GM23248 (cell line): ENCODE measurements at places on chromosomes 16 and 17. TPM values are rescaled to one million over a fixed set of nuclear protein-coding genes. Genes with fewer than 3 reads are reported as not detected.

The TSNAXIP1 gene
- 0.65 and 2.4 TPM in 2 replicates for total RNA-seq

The SHPK gene
- 5.8 and 7.0 TPM in 2 replicates for total RNA-seq

The KRT26 gene
- total RNA-seq: not detected in 2 replicates

The SECTM1 gene
- 1.4 and 3.0 TPM in 2 replicates for total RNA-seq

The GLIS2 gene
- total RNA-seq: 2.9 and 3.2 TPM in 2 replicates

The RASD1 gene
- 0.89 and 2.2 TPM in 2 replicates for total RNA-seq

The PPP1R1B gene
- total RNA-seq: not detected in 2 replicates

The SLC5A11 gene
- not detected in 2 replicates for total RNA-seq

The PRRT2 gene
- 0.43 and 4.0 TPM in 2 replicates for total RNA-seq

The CRHR1 gene
- total RNA-seq: not detected in 2 replicates

The DOC2A gene
- total RNA-seq: not detected in 2 replicates

The GP1BA gene
- total RNA-seq: not detected in 2 replicates

The TOM1L1 gene
- total RNA-seq: 3.8 and 13.1 TPM in 2 replicates

The GNGT2 gene
- not detected in 2 replicates for total RNA-seq

The NLGN2 gene
- 8.0 and 9.5 TPM in 2 replicates for total RNA-seq

The SLC13A2 gene
- total RNA-seq: not detected in 2 replicates

The HAS3 gene
- 0.43 TPM in 1 of 2 replicates, not detected in the other for total RNA-seq

The CIBAR2 gene
- not detected in 2 replicates for total RNA-seq

The TMEM186 gene
- 2.0 and 4.9 TPM in 2 replicates for total RNA-seq

The MFSD6L gene
- not detected in 2 replicates for total RNA-seq

The PRSS36 gene
- 0.13 TPM in 1 of 2 replicates, not detected in the other for total RNA-seq

The ABCA9 gene
- 0.51 and 0.65 TPM in 2 replicates for total RNA-seq

The KRTAP4-3 gene
- not detected in 2 replicates for total RNA-seq

The INCA1 gene
- total RNA-seq: 0.32 and 1.0 TPM in 2 replicates

The SEZ6L2 gene
- 30.7 and 34.7 TPM in 2 replicates for total RNA-seq

The RSL1D1 gene
- total RNA-seq: 150 and 213 TPM in 2 replicates

The MYH2 gene
- 0.65 and 1.5 TPM in 2 replicates for total RNA-seq

The CMTM3 gene
- total RNA-seq: 21.9 and 32.6 TPM in 2 replicates

The SLC16A5 gene
- total RNA-seq: 10.6 and 11.1 TPM in 2 replicates

The CDRT4 gene
- 3.8 and 23.3 TPM in 2 replicates for total RNA-seq

The CD300E gene
- total RNA-seq: not detected in 2 replicates

The SLC12A3 gene
- not detected in 2 replicates for total RNA-seq

The BBS2 gene
- 45.4 and 72.3 TPM in 2 replicates for total RNA-seq

The TM4SF5 gene
- total RNA-seq: not detected in 2 replicates

The ATP1B2 gene
- not detected in 2 replicates for total RNA-seq

The COG8 gene
- total RNA-seq: 52.4 and 65.9 TPM in 2 replicates

The BEAN1 gene
- 0.32 and 1.1 TPM in 2 replicates for total RNA-seq

The LRRC46 gene
- total RNA-seq: not detected in 2 replicates

The TMEM220 gene
- total RNA-seq: 0.54 and 5.6 TPM in 2 replicates

The MATCAP1 gene
- 6.4 and 19.0 TPM in 2 replicates for total RNA-seq

The KIAA0513 gene
- total RNA-seq: 5.3 and 7.6 TPM in 2 replicates

The G6PC1 gene
- total RNA-seq: not detected in 2 replicates

The HSPB9 gene
- not detected in 2 replicates for total RNA-seq

The GRB7 gene
- total RNA-seq: 0.25 TPM in 1 of 2 replicates, not detected in the other

The TSPOAP1 gene
- under 0.01 and 0.76 TPM in 2 replicates for total RNA-seq

The WNK4 gene
- total RNA-seq: 3.0 and 3.4 TPM in 2 replicates

The TBC1D3B gene
- total RNA-seq: not detected in 2 replicates

The RAB26 gene
- total RNA-seq: not detected in 2 replicates

The HSD11B2 gene
- not detected in 2 replicates for total RNA-seq

The KRT222 gene
- total RNA-seq: not detected in 2 replicates
